ENCODE measurements at places on chromosomes 3 and 15. TPM values are rescaled to one million over a fixed set of nuclear protein-coding genes. Genes with fewer than 3 reads are reported as not detected.

CHRM5 gene
- not detected for total RNA-seq

TLR9 gene
- not detected for total RNA-seq

CRBN gene
- total RNA-seq = 64.5 TPM

TPRG1 gene
- total RNA-seq = not detected

FBLN2 gene
- 0.07 TPM for total RNA-seq

CFAP92 gene
- 0.27 TPM for total RNA-seq

STRIT1 gene
- not detected for total RNA-seq

MUC20 gene
- not detected for total RNA-seq

Data from mammary microvascular endothelial cell (primary cell).